Renal cortex interstitium (tissue), 15 donors: ENCODE measurements at places on chromosomes 1 and 21. TPM values are rescaled to one million over a fixed set of nuclear protein-coding genes. Genes with fewer than 3 reads are reported as not detected.

DNA sequence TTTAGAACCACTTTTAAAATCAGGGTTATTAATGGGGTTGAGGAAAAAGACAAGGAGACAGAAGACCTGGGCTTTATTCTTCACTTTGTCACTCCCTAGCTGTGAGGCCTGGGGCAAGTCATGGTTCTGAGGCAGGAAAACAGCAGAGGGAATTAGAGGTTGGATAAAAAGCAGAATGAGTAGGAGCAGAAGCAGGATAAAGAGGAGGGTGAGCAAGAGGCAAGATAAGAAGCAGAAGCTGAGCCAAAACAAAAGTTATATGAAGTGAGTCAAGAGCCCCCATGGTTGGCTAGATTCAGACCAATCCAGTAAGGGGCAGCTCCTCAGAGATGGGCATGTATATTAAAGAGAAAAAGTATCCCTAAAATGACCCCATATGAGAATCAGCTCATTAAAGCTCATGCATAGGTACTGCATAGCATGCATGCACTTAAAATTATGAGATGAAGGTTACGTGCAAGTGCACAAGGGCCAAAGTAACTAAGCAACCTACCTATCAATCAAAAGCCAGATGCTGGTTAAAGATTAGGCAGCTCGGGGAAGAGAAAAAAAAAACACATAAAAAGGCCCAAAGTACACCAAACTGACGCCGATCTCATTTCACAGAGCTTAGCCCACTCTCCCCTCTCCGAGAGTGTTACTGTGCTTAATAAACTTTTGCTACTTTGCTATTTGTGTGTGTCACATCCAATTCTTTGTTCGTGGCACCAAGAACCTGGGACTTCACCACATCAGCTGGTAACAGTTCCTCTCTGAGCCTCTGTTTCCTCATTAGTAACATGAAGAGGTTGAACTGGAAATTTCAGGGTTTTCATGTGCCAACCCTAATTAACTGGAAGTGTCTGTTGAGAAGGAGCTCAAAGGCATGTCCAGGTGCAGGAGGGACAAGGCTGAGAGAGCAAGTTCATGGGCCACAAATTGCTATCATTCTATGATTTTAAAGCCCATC is 2.2 kb downstream of the AVPR1B start:
- DNase-seq, result no peak

GRCh38 chr1:80607064-80607463 is 1193.7 kb upstream of the ADGRL2 start:
- DNase-seq, result no peak

GRCh38 chr1:184661801-184662200 is 92.9 kb downstream of the EDEM3 start:
- no peak for DNase-seq

- DNase-seq, result no peak
These were observed 57.0 kb upstream of the CACYBP start for GRCh38 chr1:174942547-174943255.

DNA sequence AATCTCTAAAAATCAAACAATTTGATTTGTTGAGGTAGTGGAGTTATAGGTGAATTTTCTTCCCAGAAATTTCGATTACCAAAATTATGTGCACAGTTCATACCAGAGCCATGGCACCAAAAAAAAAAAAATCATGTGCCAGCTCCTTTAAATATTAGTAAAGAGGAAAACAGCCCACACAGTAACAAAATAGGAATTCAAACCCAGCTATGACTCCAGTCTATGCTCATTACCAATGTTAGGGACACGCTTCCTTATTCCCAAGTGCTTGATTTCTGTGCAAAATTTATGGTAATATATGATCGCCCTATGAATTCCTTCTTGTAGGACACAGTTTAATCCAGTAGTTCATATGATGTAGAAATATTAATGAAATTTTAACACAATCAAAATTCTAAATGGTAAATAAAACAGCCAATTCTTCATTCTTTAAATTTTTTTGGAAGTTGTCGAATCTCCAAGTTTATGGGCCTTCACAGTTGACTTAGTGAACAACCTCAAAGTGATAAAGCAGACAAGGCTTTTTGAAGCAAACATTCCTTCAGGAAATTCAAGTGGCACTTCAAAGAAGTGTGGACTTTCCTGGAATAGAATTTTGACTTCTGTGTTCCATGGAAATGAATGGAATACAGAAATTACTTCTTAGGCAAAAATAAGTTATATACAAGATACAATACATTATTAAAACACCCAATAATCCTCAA is 1.9 kb downstream of the TOR1AIP2 start:
- DNase-seq, result no peak

The NEXN gene
- 13.6 TPM for polyA plus RNA-seq

- DNase-seq, result no peak
These were observed 14.7 kb upstream of the HAO2 start for GRCh38 chr1:119353836-119354235.
